ENCODE measurements at places on chromosomes 4 and X.

GRCh38 chr4:168139336-168139735 lies 47.0 kb downstream of the ANXA10 start:
- no peak for DNase-seq

DNA sequence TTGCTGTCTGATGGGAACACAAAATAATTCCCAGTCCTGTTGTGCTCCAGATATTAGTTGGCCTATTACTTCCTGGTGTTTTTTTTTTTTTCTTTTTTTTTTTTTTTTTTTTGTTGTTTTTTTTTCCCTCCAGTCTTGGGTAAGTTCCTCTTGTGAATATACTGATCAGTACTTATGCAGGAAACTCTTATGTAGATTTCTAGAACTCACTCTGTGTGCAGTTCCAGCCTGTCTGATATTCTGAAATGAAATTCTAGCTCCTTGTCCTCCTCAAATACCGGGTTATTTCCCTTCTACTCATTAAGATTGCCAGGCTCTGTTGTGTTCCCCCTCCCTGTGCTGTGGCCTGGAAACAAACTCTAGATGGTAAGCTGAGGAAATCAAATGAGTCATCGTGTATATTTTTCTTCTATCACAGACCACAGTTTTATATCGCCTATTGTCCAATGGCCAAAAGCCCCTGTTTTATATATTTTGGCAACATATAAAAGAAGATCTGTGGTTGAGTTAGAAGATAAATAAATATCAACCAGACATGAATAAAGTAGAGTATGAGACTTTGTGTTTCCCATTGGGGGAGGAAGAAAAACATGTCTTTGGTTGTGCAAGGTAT lies 124.3 kb upstream of the UGT8 start:
- no peak for DNase-seq

DNA sequence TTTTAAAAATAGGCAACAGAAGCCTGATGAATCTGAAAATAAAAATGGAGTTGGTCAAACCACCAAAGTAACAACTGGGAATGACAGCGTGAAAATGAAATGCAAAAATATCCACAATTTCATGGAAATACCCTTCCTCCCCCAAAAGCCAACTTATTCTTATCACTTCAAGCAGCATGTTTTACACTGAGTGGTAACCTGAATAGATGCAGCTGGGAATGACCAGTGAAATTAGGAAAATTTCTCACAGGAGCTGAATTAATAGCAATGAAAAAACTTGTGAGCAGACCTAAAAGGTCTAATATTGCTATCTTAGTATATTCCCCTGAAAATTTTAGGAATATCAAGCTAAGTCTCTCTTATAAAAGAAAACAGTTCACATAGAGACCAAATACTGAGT lies 239.0 kb downstream of the PCDH18 start:
- DNase-seq: no peak

- no peak for DNase-seq
Measured at GRCh38 chrX:66021765-66022631, 17.9 kb downstream of the VSIG4 start.

DNA sequence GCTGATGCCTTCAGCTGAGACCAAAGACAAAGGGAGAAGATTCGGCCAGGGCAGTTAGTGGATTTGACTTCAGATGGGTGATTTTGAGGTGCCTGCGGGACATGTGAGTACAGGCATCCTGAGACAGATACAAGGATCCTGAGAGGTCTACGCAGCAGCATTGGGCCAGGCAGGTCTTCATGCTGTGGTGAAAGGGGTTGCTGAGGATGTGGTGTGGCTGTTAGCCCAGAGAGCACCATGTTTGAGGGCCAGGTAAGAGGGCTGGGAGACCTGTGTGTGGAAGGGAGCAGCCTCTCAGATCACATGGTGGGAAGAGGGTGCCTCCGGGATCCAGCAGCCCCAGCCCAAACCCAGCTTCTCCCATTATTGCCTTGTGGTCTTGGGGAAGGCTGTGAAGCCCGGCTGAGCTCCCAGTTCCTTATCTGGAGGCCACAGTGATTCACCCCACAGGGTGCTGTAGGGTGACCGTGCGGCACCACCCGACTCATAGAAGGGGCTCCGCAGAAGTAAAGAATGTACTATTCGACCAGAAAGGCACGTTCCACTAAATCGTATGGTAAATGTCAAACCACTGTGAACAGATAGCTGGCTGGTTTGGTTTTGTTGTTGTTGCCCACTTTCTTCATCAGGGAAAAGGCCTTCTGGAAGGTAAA lies 27.7 kb upstream of the TADA2B start:
- no peak for DNase-seq

DNA sequence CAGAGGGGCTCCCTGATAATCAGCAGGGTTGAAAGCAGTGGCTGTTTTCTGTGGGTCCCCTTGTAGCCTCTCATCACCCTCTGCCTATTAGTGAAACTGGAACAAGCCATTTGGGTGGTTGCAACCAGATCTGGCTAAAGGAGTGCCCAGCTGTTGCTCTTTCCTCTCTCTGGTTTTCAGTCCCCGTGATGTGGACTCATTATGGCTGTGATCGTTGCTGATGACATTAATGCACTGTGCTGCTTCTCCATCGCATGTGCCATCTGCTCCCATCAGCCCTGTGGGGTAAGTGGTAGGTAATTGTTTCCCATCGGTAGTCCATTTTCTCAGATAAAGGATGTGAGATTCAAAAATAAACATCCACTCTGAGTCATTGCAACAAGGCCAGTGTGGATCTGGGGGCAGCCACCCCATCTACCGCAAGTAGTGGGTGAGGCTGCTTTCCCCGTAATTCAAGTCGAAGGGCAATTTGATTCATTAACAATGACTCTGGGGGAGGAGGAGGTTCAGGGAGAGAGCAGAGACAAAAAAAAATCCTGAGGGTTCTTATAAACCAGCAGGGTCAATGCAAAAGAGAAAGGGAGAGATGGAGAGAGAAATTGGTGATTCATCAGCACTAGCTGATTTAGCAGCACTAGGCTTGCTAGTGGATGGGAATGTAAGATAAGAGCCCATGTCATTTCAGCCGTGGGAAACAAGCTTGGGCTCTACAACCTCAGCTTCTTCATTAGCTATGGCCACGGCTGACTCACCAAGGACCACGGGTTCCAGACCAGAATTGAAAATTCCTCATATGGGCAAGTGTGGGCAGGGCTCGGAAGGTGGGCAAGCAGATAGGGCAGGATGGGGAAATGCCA lies 357.8 kb downstream of the MID1IP1 start:
- no peak for DNase-seq

- DNase-seq: no peak
Measured at GRCh38 chr4:3723232-3723642, 42.9 kb upstream of the ADRA2C start.

DNA sequence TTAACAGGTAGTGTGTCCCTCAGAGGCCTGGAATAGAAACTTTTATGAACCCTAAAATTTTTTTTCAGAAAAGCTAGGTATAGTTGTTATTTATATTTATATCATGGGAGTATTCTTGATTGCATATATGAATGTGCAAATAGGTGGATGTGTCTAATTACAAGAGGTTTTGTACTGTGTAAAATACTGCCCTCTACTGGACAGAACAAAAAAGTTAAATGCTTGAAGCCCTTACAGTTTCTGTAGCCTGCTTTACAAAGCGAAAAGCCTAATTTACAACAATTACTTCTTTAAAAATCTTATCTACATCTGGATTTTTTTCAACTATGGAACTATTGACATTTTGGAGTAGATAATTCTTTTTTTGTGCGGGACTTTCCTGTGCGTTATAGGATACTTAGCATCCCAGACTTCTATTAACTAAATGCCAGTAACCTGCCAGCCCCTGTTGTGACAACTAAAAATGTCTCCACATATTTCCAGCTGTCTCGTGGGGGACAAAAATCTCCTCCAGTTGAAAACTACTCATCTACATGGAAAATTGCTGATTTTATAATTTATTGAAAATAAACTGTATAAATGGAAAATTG lies 35.1 kb downstream of the ENPEP start:
- no peak for DNase-seq

GRCh38 chrX:12975670-12975965 lies 708 bp downstream of the TMSB4X start:
- DNase-seq: no peak

GRCh38 chrX:154855256-154855655 lies 20.8 kb upstream of the SMIM9 start:
- DNase-seq: no peak

DNA sequence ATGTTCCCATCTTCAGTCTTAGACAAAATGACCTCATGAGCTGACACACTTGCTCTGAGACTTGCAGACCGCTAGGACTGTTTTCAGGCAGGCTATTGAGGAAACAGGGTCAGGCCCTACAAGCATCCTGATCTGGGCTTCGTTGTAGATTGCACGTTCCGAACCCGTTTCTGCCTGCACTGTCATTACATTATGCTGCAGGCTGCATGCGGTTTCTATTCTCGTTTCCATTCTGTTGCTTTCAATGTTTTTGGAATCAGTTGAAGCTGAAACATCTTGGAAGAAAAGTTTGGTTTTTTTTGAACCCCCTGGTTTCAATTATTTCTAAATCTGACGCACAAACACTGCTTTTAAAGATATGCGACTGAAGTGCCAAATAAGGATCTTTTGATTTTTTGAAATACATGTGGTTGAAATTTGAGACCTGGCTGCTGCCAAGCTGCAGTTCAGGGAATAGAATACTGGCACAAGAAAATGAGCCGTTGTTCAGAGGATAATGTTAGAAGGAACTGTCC lies 716.1 kb upstream of the INTU start:
- no peak for DNase-seq

- DNase-seq: no peak
Measured at GRCh38 chrX:149074398-149074797, 430.7 kb downstream of the IDS start.

GRCh38 chr4:108172231-108172752 lies 3.6 kb upstream of the LEF1 start:
- no peak for DNase-seq

GRCh38 chr4:112448306-112449132 lies 67.5 kb downstream of the NEUROG2 start:
- DNase-seq: no peak

DNA sequence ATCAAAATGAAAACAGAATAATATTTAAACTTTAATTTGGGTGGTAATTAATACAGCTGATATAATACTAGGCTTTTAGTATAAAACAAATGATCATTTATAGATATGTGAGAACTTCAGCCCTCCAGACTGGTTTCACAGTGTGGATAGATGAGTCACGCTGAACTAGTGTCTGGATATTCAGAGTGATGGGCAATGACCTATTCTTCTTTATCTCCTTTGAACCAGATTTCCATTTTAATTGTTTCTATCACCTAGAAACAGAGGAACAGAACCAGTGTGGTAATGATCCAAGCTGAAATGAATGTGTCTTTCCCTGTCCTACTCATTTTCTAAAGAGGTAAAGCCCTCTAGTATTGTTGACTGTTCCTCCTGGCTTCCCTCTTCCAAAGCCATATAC lies 155.2 kb upstream of the GK2 start:
- no peak for DNase-seq

DNA sequence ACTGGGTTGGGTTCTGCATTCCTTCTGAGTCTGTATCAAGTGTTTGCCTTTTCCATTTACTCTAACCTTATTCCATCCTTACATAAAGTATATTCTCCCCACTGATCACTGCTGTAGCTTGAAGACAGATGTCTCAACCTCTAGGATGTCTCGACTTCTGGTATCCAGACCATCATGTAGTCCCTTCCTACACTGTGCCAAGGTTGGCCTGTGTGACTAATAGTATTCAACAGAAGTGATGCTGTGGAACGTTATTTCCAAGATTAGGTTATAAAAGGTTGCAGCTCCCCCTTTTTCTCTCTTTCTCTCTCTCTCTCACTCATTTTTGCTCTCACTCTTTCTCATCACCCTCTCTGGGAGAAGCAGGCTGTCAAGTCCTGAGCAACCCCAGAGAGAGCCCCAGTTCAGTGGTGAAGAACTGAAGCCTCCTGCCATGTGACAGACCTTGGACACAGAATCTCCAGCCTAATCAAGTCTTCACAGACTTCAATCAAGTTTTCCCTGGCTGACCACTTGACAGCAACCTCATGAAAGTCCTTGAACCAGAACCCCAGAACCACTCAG lies 75.4 kb downstream of the PRDM5 start:
- no peak for DNase-seq

GRCh38 chr4:73650250-73650649 lies 30.0 kb upstream of the RASSF6 start:
- DNase-seq: no peak

DNA sequence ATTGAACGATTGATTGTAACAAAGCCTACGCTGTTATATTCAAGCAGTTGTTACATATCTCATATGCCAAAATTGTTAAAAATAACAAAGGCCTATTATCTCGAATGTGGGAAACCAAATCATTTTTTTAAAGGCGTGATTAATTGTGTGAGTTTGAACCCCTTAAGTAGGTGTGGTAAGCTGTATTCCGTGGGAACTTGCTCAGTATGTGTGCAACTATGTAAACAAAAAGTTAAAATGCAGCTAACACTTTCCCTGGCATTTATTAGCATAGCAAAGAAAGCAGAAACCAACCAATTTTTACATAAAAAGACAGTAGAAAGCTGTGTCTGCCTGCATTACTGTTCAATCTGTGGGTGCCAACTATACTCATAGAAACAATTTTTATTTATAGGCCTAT lies 166.0 kb upstream of the HAND2 start:
- DNase-seq: no peak

- no peak for DNase-seq
Measured at GRCh38 chr4:87410157-87410556, 12.2 kb upstream of the NUDT9 start.

- no peak for DNase-seq
Measured at GRCh38 chrX:132171478-132171877, 43.7 kb upstream of the FRMD7 start.

- no peak for DNase-seq
Measured at GRCh38 chr4:142347241-142347640, 498.9 kb downstream of the INPP4B start.

DNA sequence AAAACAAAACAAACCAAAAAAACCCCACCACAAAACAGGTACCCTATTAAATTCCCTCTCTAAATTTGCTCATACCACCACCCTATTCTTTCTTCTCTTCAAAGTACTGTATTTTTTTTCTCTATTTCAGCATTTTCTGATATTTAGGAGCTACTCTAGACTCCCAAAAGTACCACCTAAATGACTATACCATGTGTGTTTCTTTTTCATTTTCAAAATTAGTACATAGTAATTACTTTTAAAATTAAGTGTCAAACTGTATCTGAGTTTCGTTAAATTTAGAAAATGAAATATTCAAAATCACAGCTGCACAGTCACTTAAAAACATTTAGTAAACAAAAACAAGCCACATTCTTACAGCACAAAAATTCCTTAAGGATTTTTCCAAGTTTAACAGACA lies 161.7 kb downstream of the FBXW7 start:
- DNase-seq: no peak

DNA sequence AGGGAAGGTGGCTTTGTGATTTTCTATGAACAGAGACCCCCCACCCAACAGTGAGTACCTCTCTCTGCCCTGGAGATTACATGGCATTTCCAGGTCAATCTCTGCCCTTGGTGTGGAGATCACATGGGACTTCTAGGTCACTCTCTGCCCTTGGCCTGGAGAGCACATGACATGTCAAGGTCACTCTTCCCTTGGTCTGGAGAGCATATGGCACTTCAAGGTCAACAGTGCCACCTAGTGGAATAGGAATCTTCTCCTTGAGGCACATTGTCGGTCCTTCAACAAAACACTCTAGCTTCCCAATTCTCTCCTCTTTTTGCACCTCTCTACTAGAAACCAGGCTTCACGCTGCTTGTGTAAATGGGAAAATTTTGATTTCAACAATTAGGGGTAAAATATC lies 66.2 kb upstream of the TACR3 start:
- DNase-seq: no peak
